ENCODE measurements at places on chromosomes 7 and 10. TPM values are rescaled to one million over a fixed set of nuclear protein-coding genes. Genes with fewer than 3 reads are reported as not detected.

Gene ENKUR
- polyA plus RNA-seq: 5.6 TPM

Gene SERPINE1
- polyA plus RNA-seq: 1.2 TPM

Gene GIMAP5
- 5.9 TPM for polyA plus RNA-seq

Gene BTBD16
- 0.36 TPM for polyA plus RNA-seq

Gene PGAM2
- polyA plus RNA-seq: 2.9 TPM

Data from right renal cortex interstitium (tissue), 3 donors.